A172 (cell line): ENCODE measurements at places on chromosomes 1 and 21.
A peak's percentile ranks its signal among the peaks of the same experiment; 100 is the strongest.

DNA sequence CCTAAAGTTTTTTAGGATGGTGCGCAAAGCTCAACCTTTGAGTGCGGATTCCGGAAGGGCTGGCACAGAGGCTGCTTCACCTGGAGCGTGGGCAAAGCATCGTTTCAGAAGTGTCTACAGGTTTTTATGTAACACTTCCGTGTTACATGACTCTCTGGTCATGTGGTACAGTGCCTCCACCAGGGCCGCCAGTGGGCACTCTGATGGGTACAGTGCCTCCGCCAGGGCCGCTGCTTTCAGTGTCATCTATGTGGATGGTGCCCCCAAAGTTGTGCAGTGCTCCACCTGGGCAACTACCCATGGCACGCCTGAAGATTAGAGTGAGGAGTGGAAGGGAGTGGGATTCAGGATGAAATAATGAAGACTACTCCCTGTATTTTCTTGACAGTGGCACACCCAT lies 101.4 kb upstream of the C1orf174 start:
- DNase-seq = no peak

DNA sequence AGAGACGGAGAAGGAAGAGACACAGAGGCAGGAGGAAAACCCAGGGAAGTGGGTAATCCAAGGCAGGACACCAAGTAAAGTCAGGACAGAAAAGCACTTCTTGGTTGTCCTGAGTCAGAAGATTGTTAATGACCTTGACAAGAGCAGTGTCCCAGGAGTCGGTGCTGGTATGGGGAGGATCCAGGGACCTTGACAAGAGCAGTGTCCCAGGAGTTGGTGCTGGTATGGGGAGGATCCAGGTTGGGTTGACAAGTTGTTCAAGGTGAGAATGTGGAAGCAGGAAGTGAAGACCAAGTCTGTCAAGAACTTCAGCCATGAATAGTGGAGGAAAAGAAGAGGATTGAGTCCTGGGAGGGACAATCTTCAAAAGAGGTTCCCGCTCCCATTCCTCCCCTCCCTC lies 31.9 kb downstream of the ZBTB18 start:
- DNase-seq = no peak

DNA sequence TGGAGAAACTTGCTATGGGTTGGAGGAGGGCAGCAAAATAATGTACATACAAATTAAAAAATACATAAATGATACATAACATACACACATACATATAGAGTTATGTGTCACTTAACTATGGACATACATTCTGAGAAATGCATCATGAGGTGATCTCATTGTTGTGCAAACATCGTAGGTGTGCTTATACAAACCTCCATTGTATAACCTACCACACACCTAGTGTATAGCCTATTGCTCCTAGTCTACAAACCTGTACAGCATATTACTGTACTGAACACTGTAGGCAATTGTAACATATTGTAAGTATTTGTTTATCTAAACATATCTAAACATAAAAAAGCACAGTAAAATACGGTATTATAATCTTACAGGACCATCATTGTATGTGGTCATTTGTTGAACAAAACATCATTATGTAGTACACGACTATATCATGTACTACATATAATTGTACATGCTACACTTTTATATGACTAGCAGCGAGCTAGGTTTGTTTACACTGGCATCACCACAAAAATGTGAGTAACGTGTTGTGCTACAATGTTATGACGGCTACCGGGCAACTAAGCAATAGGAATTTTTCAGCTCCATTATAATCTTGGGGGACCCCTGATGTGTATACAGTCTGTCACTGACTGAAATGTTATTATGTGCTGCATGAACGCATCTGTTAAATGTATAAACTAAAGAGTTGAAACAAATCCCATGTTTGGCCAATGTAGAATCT lies 35.5 kb downstream of the ITGB3BP start:
- no peak for DNase-seq

GRCh38 chr1:43968348-43968948 lies 1.4 kb upstream of the DPH2 start:
- DNase-seq = peak; percentile 40

- no peak for DNase-seq
Observed at GRCh38 chr21:33018707-33019465, 6.8 kb upstream of the OLIG2 start.

- no peak for DNase-seq
Observed at GRCh38 chr1:201827321-201828216, 1.4 kb upstream of the IPO9 start.

GRCh38 chr1:40783001-40783905 lies at the start of gene KCNQ4:
Gene KCNQ4, plus strand, starts transcription at chr1:40783787. Its CDS starts 307 bp downstream, at chr1:40784094.
- no peak for DNase-seq

- DNase-seq = peak; percentile 76
Observed at GRCh38 chr1:233295237-233295974, at the start of gene PCNX2. Gene PCNX2, minus strand, starts transcription at chr1:233295725. Its CDS starts 247 bp downstream, at chr1:233295478.

- no peak for DNase-seq
Observed at GRCh38 chr1:162310337-162310736, 66.3 kb downstream of the SPATA46 start.

DNA sequence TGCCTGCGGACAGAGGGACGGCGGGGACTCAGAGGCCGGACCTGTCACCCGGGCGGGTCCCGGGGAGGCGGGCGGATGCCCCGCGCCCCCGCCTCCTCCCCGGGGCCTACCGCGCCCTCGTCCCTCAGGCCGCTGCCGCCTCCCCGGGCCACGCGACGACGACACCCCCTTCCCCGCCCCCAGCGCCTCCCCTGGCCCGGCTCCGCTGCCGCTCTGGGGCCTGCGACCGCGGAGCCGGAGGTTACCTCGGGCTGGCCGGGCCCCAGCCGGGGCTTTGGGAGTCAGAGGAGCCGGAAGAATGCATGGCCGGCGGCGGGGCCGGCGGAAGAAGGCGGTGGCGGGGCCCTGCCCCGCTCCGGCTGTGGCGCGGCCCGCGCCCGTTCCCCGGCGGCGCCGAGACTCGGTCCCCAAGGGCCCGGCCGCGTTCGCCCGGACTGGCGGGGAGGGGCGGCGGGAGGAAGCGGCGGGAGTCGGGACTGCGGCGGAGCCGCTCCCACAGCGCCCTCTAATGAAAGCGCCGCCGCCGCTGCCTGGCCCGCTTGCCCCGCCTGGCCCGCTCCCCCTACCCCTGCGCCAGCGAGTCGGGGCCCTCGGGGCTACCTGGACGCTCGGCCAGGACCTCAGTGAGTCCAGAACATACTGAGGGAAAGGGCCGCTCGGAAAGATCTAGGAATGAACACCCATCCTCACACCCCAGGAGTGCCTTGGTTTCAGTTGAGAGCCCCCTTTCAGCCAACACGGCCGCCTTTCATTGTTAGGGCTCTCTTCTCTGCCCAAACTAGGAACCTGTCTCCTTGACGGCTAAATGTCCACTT lies at the start of gene LPGAT1:
LPGAT1 (minus strand) TSS at position 436 of the 815 bp plus-strand sequence. CDS start 1,467 bp downstream, outside the sequence.
- DNase-seq = peak; percentile 62

DNA sequence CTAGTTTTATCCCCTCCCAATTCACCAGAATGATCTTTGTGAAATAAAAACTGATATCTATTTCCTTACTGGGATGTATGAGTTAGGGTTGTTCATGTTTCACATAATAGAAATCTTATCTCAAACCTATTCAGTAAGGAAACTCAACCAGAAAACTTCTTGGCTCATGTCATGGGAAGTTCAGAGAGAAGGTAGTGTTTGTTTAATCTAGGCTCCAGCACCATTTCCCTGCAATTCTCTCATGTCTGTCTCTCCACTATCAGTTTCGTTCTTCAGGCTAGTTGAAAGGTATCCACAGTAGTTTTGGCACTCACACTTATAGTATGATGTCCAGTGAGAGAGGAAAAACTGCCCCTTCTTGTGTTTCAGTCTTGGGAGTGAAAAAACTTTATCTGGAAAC lies 34.6 kb upstream of the UHMK1 start:
- no peak for DNase-seq

DNA sequence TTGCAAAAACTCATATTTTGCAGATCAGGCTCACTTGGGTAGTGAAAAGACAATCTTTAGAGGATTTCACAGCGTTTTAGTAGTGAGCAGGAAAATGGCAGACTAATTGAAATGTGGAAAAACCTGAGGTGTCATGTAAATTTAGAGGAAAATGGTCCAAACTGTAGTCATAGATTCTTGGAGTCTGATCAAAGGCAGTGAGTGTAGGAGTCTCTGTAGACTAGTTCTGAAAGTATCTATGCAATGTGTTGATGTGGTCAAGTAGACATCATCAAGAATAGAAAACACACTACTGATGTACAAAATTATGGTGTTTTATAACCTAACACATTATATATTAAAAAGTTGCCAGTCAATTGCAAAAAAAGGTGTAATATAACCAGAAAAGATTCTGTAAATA lies 143.2 kb upstream of the C1orf105 start:
- DNase-seq = no peak

DNA sequence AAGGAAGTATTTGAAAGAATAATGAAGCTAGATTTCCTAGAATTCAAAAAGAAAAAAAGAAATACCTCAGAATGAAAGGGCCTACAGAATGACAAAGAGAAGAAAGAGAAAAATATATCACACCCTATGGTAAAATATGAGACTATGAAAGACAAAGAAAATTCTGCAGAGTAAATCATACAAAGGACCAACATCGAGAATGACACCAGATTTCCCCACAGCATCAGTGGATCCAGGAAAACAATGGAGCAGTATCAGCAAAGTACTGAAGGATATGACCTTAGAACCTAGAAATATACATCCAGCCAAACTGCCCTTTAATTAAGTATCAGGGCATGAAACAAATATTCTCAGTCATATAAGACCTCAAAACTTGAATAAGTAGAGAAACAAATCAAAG lies 21.2 kb upstream of the IFNAR2 start:
- DNase-seq = no peak

GRCh38 chr1:21822349-21822748 lies 10.3 kb downstream of the LDLRAD2 start:
- no peak for DNase-seq
